ENCODE measurements at places on chromosomes 1 and 21.
A peak's percentile ranks its signal among the peaks of the same experiment; 100 is the strongest.

DNA sequence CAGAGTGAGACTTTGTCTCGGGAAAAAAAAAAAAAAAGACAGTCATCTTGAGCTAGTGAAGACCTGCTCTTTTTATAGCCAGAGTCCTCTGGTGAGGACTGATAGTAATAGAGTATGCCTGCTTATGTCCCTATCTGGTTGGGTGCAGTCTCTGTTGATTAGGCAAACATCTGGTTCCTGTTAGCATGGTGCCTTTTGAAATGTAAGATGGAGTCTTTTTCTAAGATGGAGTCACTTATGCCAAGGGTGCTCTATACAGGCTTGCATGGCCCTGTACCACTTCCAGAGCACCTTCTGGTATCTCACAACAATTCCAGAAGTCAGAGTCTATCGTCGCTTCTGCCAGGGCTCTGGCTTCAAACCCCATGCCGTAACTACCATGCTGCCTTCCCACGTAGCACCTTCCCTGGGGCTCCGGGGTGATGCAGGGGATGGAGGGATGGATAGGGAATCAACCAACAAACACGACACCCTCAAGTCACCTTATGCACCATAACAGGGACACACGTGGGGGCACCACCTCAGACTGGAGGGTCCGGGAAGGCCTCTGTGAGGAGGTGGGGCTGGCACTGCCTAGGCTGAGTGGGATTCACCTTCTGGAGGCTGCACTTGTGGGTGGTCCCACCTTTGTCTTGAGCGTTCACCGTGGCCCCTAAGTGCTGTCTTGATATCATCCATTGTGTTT lies 11.6 kb upstream of the PADI6 start:
- peaks cover 5% of the 10 kb centered on the region for H3K27me3 ChIP-seq
- H3K4me1 ChIP-seq, result no peaks in the 10 kb centered on the region
- no peak overlapping the region for H3K4me3 ChIP-seq
- no peak for DNase-seq
- H3K27ac ChIP-seq, result no peak overlapping the region

DNA sequence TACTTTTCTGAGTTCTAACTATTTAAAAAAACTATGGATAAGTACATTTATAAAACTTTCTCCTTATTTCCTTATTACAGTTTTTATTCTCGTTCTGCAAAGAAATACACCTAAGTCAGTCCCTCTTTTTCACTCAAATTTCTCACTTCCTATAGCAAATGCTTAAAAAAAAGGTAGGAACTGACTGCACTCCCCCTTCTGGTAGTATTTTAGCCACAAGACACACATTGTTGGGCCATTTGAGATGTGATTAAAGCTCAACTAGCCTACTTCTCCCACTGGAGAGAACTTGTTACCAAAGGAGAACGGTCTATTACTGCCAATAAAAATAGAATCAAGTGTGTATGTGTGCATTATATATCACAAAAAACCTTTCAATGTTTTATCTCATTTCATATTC lies 521.9 kb upstream of the PRMT6 start:
- H3K36me3 ChIP-seq, result no peaks in the 10 kb centered on the region
- H3K4me1 ChIP-seq, result no peaks in the 10 kb centered on the region
- H3K4me3 ChIP-seq, result no peak overlapping the region
- H3K27me3 ChIP-seq, result no peaks in the 10 kb centered on the region
- H3K27ac ChIP-seq, result no peak overlapping the region

DNA sequence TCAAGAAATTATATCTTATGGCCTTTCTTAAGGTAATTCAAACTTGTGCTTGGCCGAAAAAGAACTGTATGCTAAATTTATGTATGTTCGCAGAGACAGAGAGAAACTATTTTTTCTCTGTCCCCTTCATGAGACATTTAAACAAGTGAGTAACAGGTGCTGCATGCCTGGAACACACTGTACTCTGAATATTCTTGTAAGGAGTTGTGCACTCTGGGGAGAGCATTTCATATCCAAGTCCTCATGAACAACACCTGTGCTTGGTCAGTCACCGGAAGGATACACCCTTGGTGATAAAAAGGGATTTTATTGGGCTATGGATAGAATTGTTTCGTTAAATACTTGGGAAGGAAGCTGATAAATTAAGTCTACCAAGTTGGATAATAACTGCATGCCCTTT lies 220.8 kb upstream of the NRIP1 start:
- no peaks in the 10 kb centered on the region for H3K27me3 ChIP-seq
- no peak overlapping the region for H3K4me3 ChIP-seq
- H3K36me3 ChIP-seq, result no peaks in the 10 kb centered on the region
- no peaks in the 10 kb centered on the region for H3K4me1 ChIP-seq
- H3K27ac ChIP-seq, result no peak overlapping the region
- DNase-seq, result no peak

- H3K27ac ChIP-seq, result no peak overlapping the region
- no peaks in the 10 kb centered on the region for H3K4me1 ChIP-seq
- no peak for DNase-seq
- H3K4me3 ChIP-seq, result no peak overlapping the region
- no peaks in the 10 kb centered on the region for H3K36me3 ChIP-seq
Measured at GRCh38 chr1:50570066-50570468, 146.8 kb upstream of the DMRTA2 start.

GRCh38 chr1:108033550-108033951 lies 68.6 kb upstream of the VAV3 start:
- no peak for DNase-seq
- H3K36me3 ChIP-seq, result no peaks in the 10 kb centered on the region
- no peak overlapping the region for H3K27ac ChIP-seq
- H3K4me1 ChIP-seq, result no peaks in the 10 kb centered on the region
- H3K4me3 ChIP-seq, result no peak overlapping the region

- no peaks in the 10 kb centered on the region for H3K4me1 ChIP-seq
- H3K4me3 ChIP-seq, result no peak overlapping the region
- DNase-seq, result no peak
Measured at GRCh38 chr1:2385606-2386280, 5.6 kb downstream of the MORN1 start.

DNA sequence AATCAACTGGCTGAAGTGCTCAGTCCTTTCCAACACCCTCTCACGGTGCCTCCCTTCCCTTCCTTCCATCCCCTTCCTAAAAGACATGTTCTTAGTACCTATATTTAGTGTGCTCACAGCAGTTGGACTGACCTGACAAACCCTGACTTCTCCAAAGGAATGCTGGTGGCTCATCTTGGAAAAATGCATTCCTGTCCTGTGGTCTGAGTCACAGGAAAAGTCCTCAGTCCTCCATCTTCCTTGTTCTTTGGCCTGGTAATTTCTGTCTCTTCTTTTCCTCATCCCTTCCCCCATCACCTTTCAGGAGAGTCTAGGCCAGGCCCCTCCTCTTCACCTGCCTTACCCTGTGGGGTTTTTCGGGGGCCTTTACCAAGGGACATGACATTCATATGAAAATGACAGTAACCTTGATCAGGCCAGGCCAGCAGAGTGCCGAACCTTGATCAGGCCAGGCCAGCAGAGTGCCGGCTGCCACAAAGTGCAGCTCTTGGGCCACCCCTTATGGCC lies 7.2 kb downstream of the ATP1B1 start:
- H3K36me3 ChIP-seq, result no peaks in the 10 kb centered on the region
- no peak overlapping the region for H3K27ac ChIP-seq
- no peak overlapping the region for H3K4me3 ChIP-seq
- peaks cover 19% of the 10 kb centered on the region for H3K4me1 ChIP-seq
- no peak for DNase-seq

DNA sequence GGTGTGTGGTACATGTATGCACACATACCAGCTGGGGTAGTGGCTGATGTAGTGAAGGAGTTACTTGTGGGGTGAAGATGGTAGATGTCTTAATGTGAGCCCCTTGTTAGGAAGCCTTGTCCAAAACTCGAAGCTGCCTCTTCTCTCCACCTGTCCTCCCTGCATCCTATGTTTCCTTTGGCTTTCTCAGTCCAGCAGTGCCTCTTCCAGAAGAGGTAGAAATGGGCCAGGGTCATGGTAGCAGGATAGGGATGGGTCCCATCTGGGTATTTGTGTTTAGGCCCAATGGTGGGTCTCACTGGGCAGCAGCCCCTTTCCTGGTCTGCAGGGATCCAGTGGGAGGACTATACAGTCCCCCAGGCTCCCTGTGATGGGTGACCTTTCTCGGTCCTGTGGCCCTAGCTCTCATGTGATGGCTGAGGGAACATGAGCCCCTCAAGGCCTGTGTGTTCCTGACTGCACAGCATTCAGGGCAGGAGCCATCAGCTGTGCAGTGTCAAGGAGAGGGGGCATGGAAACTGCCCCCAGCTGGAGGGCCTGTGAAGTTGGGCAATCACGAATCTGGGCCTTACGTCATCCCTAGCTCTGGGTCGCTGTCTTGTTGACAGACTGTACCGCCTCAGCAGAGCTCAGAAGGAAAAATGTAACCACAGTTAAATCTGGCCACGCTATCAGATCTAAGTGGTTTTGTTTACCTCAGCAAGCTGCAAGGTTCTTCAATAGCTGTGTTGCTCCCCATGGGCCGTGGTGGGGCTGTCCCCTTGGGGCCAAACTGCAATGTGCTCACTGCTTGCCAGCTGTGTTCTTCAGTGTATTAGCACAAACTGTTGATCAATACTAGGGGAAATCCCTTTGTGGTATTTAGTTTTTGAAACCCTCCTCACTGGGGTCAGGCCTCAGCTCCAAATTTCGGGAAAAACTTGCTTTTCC lies 82.7 kb downstream of the NOS1AP start:
- H3K4me3 ChIP-seq, result no peak overlapping the region
- no peaks in the 10 kb centered on the region for H3K36me3 ChIP-seq
- peak; percentile 17 for DNase-seq
- no peaks in the 10 kb centered on the region for H3K4me1 ChIP-seq

- no peaks in the 10 kb centered on the region for H3K4me1 ChIP-seq
- no peak overlapping the region for H3K4me3 ChIP-seq
- H3K27me3 ChIP-seq, result no peaks in the 10 kb centered on the region
- H3K27ac ChIP-seq, result peak overlapping the region; percentile 37
Measured at GRCh38 chr1:117232531-117232930, 21.8 kb upstream of the VTCN1 start.

- no peaks in the 10 kb centered on the region for H3K4me1 ChIP-seq
- no peaks in the 10 kb centered on the region for H3K36me3 ChIP-seq
- no peaks in the 10 kb centered on the region for H3K27me3 ChIP-seq
Measured at GRCh38 chr21:45254460-45254930, 33.2 kb downstream of the POFUT2 start.

DNA sequence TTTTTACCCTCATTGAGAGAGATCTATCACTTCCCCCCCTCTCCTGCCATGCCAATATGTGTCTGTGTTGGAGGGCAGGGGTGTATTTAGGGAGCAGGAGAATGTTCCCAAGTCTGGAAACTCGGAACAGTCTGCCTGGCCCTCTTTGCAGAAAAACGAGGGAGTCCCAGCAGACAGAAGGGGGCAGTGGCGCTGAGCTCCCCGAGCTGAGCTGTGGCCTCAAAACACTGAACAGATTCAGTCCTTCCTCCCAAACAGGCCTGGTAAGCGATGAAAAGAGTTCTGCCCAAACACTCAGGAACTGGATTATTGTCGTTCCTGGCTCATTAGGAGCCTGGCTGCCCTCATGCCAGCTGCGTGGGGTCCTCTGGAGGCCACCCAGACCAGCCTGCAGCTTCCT lies 981 bp downstream of the CLDN14 start:
- no peaks in the 10 kb centered on the region for H3K27me3 ChIP-seq
- H3K36me3 ChIP-seq, result no peaks in the 10 kb centered on the region
- no peak overlapping the region for H3K4me3 ChIP-seq
- no peaks in the 10 kb centered on the region for H3K4me1 ChIP-seq

GRCh38 chr1:187648091-187648490 lies 819.3 kb downstream of the PLA2G4A start:
- no peak overlapping the region for H3K4me3 ChIP-seq
- H3K4me1 ChIP-seq, result no peaks in the 10 kb centered on the region
- no peaks in the 10 kb centered on the region for H3K27me3 ChIP-seq
- H3K27ac ChIP-seq, result no peak overlapping the region

- no peaks in the 10 kb centered on the region for H3K27me3 ChIP-seq
- no peaks in the 10 kb centered on the region for H3K4me1 ChIP-seq
- no peaks in the 10 kb centered on the region for H3K36me3 ChIP-seq
- no peak overlapping the region for H3K4me3 ChIP-seq
Measured at GRCh38 chr1:95780836-95781235, 546.8 kb downstream of the RWDD3 start.

- H3K36me3 ChIP-seq, result no peaks in the 10 kb centered on the region
- no peak overlapping the region for H3K27ac ChIP-seq
- DNase-seq, result no peak
- H3K4me3 ChIP-seq, result no peak overlapping the region
Measured at GRCh38 chr1:214321705-214322453, 40.9 kb downstream of the SMYD2 start.

Measured in tibial nerve (tissue), 4 donors.